Fibroblast of skin of right biceps (primary cell): ENCODE measurements at places on chromosomes 5 and 9.
A peak's percentile ranks its signal among the peaks of the same experiment; 100 is the strongest.

DNA sequence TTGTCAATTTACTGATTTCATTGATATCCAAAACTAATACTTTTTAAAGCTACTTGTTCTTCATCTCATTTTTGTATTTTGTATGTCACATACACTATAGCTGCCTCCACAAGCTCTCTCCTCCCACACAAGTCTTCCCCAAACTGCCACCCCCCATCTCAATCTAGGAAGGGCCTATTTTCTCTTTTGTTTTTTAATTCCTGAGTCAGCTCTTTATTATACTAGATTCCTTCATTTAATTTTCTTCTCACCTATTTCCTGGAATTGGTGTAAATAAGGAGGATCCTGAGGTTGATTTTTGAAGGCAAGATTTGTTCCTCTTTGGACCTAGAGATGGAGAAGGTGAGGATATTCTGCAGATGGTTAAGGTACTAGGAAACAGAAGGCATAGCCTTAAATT, 277.4 kb downstream of the GABRB2 start:
- no peak for DNase-seq

- DNase-seq = no peak
These were observed 194.1 kb downstream of the DCP2 start for GRCh38 chr5:113170707-113171106.

GRCh38 chr5:94459915-94460314, 158.5 kb downstream of the KIAA0825 start:
- DNase-seq = no peak

- DNase-seq = no peak
These were observed 127.5 kb downstream of the RFK start for GRCh38 chr9:76266649-76267283.

DNA sequence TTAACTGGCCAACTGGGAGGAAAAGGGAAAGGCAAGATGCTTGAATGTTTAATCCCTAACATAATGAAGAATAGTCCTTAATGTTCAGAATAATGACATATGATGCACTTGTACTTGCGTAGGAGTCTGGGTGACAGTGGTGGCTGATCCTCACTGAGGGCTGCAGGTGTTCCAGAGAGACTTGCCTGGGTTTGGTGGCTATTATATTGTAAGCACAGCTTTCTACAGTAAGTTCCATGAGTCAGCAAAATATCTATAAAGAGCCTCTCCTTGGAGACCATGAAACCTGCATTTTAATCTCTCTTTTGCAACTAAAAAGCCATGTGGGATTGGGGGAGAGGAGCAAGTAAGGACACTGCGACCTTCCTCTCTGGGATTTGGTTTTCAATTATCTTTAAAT, 1.9 kb upstream of the NPR2 start:
- DNase-seq = no peak

DNA sequence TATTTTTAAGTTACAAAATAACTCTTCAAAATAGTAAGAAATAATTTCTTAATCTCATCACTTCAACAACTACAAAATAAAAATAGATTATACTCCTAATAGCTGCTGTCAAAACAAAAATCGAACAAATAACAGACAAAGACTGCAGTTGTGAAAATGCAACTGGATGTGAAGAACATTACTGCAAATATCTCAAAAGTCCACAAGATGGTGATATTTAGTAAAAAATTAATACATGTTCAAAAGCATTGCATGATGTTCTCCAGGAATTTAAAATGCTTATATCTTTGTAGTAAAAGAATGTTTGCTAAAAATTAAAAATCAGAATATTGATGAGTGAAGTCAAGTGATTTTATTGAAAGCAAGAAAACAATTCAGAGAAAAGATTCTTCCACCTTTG, 66.2 kb downstream of the MPDZ start:
- peak; percentile 33 for DNase-seq

- DNase-seq = peak; percentile 32
These were observed 281.7 kb downstream of the TMEM38B start for GRCh38 chr9:105975886-105976645.

DNA sequence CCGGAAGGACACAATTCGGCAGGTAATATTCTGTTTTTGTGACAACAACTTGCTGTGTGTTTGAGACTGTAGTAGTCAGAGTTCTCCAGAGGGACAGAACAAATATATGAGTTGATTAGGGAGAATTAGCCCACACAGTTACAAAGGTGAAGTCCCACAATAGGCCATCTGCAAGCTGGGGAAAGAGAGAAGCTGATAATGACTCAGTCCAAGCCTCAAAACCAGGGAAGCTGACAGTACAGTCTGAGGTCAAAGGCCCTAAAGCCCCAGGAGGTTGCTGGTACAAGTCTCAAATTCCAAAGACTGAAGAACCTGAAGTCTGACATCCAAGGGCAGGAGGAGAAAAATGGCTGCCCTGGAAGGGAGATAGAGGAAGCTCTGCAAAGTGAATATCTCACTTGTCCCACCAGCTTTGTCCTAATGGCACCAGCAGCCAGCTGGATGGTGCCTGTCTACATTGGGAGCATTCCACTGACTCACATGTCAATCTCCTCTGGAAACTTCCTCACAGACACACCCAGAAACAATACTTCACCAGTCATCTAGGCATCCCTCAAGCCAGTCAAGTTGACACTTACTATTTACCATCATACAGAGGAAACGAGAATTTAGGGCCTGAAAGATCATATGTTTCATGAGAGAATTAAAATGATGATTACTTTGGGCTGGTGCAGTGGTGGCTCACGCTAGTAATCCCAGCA, 36.3 kb upstream of the CTXN3 start:
- no peak for DNase-seq

DNA sequence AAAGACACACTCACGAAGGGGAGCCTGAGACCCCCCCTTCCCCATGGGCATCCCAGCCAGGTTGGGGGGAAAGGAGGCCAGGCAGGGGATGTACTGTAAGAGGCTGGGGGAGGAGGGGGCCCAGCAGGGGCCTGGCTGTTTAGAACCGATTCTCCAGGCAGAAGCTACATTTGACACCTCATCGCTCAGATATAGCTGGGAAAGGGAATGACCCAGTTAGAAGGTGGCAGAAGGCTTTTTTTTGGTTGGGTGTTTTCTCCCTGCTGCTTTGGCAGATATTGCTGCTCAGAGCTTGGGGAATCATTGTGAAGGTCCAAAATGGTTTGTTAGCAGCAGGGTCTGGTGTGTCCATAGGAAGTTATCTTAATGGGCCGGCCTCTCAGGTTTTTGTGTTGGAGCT, 6.0 kb downstream of the CDX1 start:
- no peak for DNase-seq

DNA sequence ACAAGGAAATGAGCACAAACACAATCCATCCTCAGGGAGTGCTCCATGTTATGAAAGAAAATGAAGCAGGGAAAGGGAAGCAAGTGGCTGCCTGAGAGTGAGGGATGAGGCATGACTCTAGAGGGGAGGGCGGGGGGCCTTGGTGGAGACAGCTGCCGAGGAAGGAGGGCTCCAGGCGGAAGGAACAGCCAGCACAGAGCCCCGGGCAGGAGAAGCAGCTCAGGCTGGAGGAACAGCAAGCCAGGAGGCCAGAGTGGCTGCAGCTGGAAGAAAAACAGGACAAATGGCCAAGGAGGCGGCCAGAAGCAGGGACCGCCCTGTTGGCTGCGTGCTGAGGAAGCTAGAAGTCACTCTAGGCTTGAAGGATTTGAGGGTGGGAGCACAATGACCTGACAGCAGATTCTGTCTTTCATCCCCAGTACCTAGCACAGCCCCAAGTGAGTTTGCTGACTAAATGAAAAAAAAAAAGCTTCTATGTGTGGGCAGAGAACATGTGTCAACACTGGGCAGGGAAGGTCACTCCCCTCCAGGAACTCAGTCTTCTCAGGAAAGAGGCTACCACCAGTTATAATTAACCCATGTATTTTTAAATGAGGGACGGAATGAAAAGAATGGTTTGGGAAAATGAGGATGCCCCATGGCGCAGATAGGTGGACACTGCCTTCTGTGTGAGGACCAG, 142.8 kb downstream of the DCP2 start:
- no peak for DNase-seq
